ENCODE measurements at places on chromosomes 2 and 18. TPM values are rescaled to one million over a fixed set of nuclear protein-coding genes. Genes with fewer than 3 reads are reported as not detected.

DNA sequence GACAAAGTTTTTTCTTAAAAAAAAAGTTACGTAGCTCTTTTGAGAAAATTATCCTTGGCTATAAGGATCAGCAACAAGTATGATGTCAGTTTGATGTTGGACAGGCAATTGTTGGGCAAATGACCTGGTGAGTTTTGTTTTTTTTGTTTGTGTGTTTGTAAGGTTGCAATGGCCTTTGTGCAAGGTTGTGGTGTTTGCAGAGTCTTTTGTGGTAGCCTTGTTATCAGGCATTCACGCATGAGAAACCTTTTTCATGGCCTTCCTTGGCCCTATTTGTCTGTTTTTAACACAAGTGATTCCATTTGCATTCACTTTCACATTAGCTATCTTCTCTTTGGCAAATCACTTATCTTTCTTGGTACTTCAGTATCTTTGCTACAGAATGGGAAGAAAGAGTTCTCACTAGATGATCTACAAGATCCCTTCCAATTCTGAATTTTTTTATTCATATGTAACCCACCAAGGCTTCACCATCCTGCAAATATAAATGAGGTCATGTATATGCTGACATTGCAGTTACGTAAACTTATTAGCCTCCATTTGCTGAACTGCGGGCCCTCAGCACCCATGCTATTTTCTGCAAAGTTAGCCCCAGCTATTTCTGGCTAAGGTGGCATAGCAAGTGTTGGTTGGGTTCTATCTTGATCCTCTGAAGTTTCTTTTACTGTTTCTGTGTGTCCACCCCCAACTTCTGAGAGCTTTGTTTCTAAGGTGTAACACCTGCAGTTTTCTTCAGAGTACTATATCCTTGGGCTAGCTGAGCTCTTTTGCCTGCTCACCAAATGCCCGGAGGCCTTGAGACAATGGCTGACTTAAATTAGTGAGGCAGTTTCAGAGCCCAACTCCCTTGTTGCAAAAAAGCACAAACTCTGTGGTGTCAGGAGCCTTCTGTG is 667.1 kb downstream of the IRS1 start:
- no peak for DNase-seq

The LYG2 gene
- not detected for total RNA-seq

DNA sequence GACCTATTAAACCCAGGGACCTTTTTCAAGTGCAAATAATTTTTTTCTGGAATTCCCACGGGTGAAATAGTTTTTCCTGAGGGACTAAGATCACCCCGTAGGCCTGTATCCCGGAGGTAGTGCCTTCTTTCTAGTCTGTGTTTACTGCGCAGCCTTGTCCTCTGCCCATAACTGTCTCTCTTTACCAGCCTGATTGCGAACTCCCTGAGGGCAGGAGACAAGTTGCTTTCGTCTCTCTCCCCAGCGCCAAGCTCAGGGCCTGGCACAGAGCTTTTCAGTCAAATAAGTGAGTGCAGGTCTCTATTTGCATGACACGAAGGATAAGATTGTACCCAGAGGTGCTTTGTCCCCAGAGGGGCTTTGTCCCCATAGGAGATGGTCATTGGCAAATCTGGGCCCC is 123.9 kb downstream of the DDX1 start:
- no peak for DNase-seq

DNA sequence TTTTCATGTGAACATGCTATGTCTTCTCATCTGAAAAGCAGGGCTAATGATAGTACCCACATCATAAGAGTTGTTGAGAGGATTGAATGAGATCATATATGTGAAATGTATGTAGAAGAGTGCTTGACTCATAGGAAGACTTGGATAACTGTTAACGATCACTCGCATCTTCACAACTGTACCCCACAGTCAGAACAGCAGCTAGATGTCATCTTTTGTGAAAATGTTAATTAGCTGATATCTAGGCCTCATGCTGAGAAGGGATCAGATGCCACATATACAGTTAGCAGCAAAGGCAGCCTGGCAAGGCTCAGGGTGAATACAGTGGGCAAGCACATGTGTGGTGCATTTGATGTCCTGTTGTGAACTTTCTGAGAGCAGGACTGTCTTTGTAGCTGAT is 24.2 kb downstream of the MAP3K20 start:
- no peak for DNase-seq

The GNLY gene
- 599 TPM for total RNA-seq

Measured in activated CD4-positive, alpha-beta memory T cell treated with anti-CD3 and anti-CD28 coated beads, Interleukin-2, amount 10 ng/mL, durations not matched to agents 7 days and 5 days (primary cell).